ENCODE measurements at places on chromosomes 3 and 15.

DNA sequence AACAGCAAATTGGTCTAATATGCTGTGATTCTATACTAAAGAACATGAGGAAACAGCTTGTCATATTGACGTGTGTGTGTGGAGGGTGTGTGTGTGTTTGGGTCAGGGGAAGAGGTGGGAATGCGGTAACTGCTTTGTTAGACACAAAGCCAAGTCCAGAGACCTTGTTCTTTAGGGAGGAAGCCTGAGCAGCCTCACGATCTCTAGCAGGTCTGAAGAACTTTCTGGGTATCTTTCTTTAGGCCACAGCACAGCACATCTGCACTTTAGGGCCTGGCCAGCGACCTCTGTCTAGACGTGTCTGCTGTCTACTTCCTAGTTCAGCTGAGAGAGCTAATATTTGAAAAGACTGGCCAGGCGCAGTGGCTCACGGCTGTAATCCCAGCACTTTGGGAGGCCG is 220.0 kb upstream of the TPRG1 start:
- no peak for DNase-seq

GRCh38 chr3:88991496-88991895 is 115.9 kb upstream of the EPHA3 start:
- peak; percentile 29 for DNase-seq

DNA sequence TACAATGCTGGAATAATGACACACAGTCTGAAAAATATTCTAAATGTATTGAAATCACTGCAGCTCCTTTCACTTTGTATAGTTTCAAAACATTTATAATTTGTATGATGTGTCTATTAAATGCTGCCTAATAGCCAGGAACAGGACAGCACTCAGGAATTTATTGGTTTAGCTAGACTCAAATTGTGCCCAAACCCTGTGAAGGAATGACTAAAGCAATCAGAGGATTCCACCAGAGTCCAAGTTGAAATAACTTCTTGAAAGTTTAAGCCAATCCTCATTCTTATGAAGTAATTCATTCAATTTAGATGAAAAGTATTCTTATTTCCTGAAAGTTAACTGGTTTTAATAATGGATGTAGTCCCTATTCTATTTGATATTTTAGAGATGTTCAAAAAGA is 267.0 kb downstream of the ZMAT3 start:
- no peak for DNase-seq

DNA sequence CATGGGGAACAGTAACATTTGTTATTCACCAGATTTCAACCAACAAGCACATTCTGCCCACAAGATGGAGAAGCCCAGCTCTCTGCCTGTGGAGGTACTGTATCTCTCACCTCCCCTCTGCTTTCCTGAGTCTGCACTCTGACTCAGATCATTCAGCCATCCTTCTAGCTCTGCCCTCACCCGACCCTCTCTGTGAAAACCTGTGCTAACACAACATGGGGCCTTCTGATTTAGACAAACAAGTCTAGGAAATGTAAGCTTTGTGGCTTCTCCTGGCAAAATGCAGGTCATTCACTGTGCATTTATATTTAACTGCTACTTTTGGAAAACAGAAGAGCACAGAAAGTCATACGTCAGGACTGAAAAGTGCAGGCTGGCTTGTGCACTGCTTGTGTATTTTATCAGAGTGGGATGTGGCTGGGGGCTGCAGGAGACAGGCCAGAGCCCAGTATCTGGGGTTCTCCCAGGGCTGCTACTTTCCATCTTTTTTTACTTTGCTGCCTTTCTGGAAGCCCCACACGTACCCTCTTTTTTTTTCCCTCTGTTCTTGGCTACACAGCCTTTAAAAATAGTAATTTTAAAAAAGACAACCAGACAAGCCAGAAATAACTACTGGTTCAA is 50.8 kb downstream of the SUSD5 start:
- no peak for DNase-seq

DNA sequence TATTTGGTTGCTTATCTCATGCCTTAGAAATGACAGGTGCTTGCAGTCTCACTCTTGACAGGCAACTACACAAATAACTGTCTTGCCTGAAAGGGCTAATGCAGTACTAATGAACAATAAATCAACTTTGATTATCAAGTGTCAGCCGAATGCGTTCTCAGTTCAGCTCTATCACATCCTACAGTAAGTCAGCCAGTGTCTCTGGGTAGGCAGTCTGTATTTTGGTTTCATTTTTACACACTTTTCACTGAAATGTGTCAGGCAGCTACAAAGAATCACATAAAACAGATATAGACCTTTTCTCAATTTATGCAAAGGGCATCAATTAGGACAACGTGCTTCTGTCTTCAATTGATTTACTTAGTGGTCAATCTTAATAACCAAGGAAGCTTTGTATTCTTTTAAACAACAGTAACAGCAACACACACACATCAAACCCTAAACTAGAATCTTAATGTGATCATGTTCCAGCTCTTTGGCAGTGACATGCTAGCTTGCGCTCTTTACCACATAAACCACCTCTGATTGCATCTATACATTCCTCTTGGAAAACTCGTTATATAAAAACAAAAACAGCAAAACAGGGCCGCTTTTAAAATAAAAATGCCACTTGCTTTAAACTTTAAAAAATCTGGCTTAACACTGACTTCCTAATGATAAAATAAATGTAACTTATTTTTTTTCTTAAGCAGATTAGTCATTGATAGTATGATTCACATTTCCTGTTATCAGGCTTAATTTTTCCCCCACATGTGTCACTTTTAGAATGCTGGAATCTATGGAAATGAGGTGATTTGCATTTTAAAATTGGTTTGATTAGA is 520.4 kb downstream of the FOXP1 start:
- peak; percentile 30 for DNase-seq

GRCh38 chr15:72368899-72369298 is 6.9 kb downstream of the HEXA start:
- no peak for DNase-seq

GRCh38 chr3:169379496-169380090 is 283.9 kb downstream of the MECOM start:
- DNase-seq, result no peak

- DNase-seq, result no peak
Observed at GRCh38 chr3:151265166-151265565, 13.2 kb downstream of the P2RY14 start.

DNA sequence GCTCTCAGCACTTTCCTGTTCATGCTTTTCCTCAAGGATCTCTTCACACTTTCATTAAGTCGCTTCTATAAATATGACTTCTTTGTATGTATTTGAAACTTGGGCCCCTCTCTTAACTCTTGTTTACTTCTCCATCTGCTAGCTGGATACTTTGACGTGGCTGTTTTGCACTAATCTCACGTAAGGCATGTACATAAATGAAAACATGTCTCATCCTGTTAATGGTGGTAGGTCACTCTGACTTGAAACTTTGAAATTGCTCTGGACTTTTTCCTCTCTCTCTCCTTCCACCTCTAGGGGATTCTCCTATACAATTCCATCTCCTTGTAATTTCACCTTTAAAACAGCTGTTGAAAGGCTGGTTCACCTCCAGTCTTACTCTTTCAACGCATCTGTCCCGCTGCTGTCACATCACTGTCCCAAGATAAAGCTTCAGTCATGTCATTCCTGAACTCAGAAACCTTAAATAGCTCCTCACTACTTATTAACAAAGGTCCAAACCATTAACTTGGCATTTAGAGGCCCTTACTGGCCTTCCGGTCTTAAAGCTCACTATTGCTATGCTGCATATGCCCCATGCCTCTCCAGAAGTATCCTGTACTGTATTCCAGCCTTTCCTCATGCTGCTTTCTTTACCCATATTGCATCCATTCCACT is 1.2 kb downstream of the BLOC1S6 start:
- no peak for DNase-seq
